ENCODE measurements at places on chromosomes 3 and 15.

DNA sequence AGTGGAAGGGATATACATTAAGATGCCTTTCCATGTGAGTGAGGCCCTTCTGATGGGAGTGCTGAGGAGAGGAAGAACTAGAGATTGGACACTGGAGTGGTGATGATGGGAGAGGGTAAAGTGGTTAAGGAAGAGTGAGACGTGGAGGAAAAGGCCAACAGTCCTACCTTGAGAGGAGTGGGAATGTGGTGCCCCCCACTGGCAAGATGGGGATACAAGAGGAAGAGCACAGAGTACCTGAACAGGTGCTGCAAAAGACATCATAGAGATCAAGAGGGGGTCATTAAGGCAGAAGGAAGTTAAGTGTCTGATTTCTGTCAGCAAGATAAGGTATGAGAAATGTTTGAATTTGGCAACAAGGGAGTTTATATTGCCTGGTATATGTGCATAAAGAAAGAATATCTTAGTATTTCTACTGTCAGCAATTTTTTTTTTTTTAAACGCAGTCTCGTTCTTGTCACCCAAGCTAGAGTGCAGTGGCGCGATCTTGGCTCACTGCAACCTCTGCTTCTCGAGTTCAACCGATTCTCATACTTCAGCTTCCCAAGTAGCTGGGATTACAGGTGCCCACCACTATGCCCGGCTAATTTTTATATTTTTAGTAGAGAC is 34.0 kb downstream of the ARIH2 start:
- peak; percentile 59 for DNase-seq

DNA sequence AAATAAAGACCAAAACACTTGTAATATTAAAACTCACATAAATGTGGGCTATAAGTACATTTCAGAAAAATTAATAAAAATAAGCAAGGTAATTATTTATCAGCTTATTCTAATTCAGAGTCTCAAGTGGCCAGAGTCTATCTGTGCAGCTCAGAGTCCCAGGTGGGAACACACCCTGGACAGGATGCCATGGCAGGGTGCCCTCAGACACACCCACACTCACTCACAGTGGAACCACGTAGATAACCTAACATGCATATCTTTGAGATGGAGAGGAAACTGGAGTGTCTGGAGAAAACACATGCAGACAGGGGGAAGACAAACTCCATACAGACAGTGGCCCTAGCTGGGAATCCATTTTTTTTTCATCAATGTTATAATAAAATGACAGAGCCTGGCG is 37.2 kb downstream of the FSIP1 start:
- no peak for DNase-seq

GRCh38 chr3:176655404-176656094 is 541.7 kb downstream of the TBL1XR1 start:
- no peak for DNase-seq

DNA sequence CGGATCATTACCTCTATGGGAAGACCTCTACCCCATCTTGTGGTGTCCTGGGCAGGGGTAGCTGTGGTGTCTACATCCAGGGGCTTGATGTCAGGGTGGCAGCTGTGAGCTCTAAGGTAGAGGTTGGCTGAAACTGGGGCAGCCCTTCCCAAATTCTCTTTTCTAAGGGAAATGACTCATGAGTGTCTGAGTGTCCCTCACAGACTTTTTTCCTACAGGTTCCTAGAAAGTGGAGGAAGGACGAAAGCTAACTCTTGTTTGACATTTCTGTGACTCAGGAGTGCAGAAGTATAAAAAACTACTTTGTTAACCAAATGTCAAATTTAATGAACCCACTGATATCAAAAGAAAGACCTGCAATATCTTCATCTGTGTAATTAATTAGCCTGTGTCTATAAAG is 481.5 kb downstream of the PDCD6IP start:
- no peak for DNase-seq

GRCh38 chr15:79031201-79031600 is 59.4 kb downstream of the RASGRF1 start:
- no peak for DNase-seq

GRCh38 chr3:110904520-110904890 is 167.1 kb upstream of the NECTIN3 start:
- DNase-seq = no peak

GRCh38 chr3:15932348-15933300 is 134.8 kb upstream of the ANKRD28 start:
- DNase-seq = no peak

DNA sequence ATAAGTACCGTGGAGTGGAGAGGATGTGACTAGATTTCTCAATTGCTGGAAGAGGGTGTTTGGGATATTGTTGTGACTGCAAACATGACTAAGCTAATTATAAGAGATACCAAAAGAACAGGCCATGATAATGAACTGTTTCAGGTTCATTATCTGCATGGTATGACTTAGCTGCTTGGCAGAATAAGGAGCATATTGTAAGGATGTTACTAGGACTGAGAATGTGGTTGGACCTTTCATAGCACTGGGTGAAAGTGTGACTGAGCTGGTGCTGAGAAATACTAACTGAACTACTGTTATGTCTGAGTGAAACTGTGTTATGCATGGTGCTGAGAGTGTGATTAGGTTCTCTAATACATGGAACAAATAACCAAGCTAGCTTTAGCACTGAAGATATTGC is 11.0 kb downstream of the SCN10A start:
- DNase-seq = no peak

DNA sequence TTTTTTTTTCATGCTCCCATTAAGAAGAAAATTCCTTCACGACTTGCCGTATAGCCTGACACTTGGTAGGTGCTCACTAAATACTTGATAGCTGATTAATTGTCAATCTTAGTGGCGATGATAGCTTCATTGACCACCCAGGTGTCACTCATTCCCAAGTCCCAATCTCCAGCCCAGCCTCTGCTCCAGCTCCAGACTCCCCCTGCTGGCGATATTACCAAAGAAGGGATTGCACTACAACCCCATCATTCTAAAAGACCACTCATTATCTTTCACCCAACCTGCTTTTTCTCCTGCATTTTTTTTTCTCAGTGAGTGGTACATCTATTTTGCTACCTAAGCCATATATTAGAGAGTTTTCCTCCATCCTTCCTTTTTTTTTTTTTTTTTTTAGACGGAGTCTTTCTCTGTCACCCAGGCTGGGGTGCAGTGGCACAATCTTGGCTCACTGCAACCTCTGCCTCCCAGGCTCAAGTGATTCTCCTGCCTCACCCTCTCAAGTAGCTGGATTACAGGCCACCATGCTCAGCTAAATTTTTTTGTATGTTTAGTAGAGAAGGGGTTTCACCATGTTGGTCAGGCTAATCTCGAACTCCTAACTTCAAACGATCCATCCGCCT is 19.5 kb upstream of the COMMD2 start:
- DNase-seq = peak; percentile 49

DNA sequence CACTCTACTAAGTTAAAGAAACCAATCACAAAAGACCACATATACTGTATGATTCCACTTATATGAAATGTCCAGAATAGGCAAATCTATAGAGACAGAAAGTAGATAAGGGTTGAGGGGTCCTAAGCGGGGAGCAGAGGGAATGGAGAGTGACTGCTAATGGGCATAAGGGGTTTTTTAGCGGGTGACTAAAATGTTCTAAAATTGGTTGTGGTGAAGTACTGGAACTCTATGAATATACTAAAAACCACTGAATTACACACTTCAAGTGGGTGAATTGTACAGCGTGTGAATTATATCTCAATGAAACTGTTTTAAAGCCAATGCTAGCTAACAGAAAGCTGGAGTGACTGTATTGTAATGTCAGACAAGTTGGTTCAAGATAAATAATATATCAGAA is 33.3 kb downstream of the KPNA1 start:
- no peak for DNase-seq

DNA sequence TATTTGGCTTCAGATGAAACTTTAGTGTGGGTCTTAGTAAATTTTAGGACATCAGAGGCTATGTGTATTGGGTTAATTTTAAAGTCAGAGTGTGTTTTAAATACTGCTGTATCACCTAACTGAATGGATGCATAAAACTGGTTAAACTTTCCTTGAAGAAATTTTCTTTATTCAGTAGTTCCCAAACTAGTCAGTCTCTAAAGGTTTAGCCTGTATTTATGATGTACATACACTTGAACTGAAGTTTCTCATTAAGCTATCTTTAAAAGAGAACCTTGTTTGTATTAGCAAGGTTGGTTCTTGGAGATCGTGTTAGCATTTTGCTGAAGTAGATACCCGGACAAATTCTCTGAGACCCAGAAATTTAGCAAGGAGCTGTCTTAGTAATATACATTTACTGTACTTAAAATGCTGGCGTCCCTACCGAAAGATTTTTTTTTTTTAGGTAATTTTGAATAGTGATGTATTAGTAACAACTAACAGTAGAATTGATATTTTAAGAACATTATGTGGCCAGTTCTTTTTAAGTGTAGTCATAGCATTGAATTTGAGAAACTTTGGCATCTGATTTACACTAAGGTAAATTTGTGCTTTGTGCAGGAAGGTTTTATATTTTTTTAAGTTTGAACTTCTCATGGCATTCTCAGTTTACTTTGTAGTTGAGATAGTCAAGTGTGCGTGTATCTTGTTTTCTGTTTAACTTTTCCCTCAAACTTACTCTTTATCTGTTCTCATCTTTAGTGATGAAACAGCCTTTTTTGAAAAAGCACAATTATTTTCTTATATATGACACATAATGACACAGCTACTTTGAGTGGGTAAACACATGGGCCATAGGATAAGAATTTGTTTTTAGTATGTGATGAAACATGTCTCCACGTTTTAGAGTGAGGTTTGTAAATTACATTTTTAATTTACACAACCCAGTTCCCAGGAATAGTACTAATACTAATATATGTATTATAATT is 2.9 kb downstream of the DIPK2A start:
- DNase-seq = no peak

DNA sequence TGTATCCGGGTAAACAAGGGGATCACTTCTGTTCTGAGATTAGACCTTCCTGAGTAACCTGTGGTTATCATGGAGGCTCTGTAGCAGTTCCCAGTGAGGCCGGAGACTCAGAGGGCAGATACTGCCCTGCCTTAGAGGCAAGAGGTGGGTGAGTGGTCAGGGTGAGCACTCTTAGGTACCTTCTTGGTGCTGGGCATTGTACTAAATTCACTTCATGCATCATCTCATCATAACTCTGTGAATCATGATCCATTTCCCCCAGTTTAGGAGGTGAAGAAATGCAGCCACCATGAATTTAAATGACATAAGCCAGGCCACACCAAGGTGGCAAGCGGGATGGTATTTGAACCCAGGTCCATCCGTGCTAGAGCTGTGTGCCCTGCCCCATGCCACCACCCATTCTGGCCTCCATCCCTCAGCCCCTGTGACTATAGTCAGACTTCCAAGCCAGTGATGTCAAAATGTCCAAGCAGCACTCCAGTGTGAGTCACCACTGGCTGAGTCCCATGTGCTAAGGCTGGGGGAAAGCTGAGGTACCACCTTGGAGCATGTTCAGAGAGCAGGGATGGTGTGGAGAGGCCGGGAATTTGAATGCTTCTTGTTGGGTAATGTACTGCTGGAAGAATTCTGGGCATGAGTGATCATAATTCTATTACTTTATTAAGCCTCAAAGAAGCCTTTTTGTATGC is 88.8 kb downstream of the EPHB1 start:
- no peak for DNase-seq

- DNase-seq = no peak
These were observed 30.6 kb downstream of the KLF15 start for GRCh38 chr3:126326629-126327028.

- DNase-seq = no peak
These were observed 293.7 kb downstream of the ARPP21 start for GRCh38 chr3:35932995-35933394.

- DNase-seq = no peak
These were observed 162.2 kb downstream of the VGLL3 start for GRCh38 chr3:86828751-86829150.

- no peak for DNase-seq
These were observed 31.7 kb upstream of the THUMPD3 start for GRCh38 chr3:9331171-9331570.

GRCh38 chr3:194176274-194176991 is 40.5 kb downstream of the HES1 start:
- DNase-seq = no peak

DNA sequence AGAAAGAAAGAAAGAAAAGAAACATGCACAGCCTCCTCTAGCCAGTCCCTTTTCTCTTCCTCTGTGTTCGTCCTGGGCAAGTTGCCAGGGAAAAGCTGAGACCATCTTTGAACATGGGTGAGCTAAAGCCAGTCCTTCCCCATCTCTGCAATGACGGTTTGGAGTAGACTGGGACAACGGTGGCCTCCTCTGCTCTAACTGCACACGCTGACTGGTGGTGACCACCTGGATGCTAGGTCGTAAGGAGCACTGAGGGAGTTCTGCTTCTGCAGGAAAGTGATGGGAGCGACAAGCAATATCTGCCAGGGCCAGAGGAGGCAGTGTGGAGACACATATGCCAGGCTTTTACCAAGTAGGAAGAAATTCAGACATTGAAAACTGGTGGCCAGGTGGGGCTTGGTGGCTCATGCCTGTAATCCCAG is 111.7 kb downstream of the NUP210 start:
- DNase-seq = peak; percentile 21

Data from thyroid gland (tissue), 4 donors.